EH (cell line): ENCODE measurements at places on chromosomes 7 and 10.

DNA sequence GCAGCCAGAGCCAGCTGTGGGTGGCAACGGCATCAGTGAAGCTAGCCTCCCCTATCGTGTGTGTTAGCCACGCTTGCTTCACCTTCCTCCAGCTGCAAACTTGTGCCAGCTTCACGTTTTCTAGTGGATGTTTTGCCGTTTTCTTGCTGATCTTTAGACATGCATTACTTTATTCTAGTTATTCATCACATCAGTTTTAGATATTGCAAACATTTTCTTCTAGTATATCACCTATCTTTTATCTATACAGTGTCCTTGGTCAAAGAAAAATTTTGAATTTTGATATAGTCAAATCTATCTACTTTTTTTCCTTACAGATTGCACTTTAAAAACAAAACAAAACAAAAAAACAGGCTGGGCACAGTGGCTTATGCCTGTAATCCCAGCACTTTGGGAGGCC lies 6.7 kb upstream of the PAPOLB start:
- no peak for DNase-seq

DNA sequence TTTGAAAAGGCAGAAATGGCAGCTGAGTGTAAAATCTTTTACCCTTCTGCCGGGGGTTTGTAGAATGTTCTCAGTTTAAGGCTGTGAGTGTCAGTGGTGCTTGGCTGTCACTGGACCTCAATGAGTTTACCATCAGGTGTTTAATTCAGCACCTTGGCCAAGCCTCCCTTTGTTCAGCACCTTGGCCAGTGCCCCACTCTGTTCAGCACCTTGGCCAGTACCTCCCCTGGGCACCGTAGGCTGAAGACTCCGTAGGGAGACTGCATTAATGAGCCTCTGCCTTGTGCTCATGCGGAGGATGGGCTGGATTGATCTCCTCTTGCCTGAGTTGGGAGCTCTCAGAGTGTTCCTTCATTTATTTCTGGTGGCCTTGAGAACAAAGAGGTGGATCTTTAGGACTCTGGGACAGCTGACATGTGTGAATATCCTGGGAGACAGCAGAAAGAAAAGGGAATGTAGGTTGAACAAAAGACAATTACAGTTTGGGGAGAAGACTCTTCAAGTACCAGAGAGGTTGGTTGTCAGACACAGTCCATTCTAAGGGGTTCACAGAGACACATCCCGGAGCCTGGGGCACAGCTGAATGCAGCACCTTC lies 1.6 kb downstream of the FAM24A start:
- DNase-seq, result peak; percentile 59

- peak; percentile 5 for DNase-seq
These were observed 55.7 kb downstream of the IKZF1 start for GRCh38 chr7:50359995-50360925.

- DNase-seq, result peak; percentile 64
These were observed 11.3 kb downstream of the MTG1 start for GRCh38 chr10:133405272-133405671.

- no peak for DNase-seq
These were observed 259.8 kb upstream of the KLF14 start for GRCh38 chr7:130993671-130994365.

GRCh38 chr10:91051829-91052228 lies 130.9 kb upstream of the ANKRD1 start:
- no peak for DNase-seq

- DNase-seq, result no peak
These were observed 271.7 kb downstream of the SNX10 start for GRCh38 chr7:26563406-26563805.

DNA sequence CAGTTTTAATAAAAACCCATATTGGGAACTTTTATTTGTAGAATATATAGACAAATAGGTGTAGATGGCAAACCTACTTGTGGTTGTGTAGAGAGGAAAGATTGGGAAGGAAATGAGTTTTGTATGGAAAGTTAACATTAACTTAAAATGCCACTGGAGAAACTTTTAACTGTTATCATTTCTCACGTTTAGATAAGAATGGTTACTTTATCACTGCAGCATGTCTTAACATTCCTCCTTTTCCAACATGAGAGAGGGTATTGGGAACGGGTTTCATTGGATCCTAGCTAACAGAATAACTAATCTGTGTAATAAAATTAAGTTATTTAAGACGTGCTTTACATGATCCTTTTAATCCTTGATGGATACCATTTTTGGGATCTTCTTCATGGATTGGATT lies 1.8 kb downstream of the LUC7L2 start:
- no peak for DNase-seq
